Activated CD4-positive, alpha-beta T cell treated with anti-CD3 and anti-CD28 coated beads for 1 hour (primary cell): ENCODE measurements at places on chromosomes 12 and 14.

DNA sequence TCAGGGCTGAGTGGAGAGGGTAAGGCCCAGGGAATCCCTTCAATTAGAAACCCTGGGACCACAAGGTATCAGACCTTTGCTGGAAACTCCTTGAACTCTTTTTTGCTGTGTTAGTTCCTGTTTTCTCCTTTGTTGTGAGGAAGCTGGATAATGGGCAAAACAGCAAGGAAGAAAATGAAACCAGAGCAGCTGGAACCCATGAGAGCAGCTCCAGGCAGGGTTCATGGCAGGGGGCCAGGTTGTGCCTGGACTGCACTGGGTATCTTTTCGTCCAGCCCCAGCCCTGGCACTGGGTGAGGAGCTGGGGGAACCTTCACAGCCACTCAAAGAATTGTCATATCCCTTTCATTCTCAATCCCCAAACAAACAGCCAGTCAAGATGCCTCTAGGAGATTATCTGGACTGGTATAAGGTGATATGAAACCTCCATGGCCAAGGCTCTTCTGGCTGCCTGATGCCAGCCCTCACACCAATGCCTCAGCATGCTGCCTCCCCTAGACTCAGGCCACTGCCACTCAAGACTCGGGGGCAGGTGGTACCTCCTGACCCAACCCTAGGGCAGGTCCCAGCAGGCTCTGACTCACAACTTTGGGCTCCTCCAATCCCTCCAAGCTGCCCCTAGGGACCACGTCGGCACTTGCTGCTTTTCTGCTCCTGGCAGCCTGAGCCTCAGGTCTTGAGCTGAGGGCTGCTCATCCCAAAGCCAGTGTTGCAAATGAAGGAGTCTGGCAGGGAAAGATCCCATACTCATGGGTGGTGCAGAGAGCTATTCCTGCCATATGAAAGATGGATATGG is 16.5 kb downstream of the FAM186B start:
- DNase-seq = no peak

GRCh38 chr14:61525293-61526011 is 169.9 kb upstream of the HIF1A start:
- peak; percentile 29 for DNase-seq

DNA sequence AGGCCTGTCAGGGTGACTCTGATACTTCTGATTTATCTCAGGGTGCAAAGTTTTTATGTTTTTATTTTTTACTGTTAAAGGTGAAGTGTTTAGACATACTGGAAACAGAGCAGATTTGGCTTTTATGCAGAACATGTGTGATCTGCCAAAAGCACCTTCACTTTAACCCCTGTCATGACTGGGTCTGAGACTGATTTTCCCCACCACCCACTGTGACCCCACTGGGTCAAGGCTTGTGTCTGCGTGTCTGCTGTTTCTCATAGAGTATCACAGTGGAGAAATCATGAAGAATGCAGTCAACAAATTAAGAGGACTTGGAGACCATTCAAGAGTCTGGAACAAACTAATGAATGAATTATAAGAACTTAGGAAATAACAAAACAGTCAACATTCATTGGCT is 131.2 kb downstream of the SPTSSA start:
- DNase-seq = no peak

DNA sequence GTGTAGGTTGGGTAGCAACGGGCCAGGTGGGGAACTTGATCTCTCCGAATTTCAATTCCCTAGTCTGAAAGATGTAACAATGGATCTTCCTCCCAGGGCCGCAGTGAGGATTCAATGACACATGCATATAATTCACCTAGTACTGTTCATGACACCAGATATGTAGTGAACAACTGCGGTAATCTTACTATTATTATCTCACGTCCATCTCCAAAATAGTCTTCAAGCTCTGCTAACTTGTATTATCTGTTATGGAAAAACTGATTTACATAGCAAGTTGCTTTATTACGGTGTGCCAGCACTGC is 26.4 kb downstream of the MOK start:
- DNase-seq = no peak

- DNase-seq = no peak
These were observed 402.6 kb downstream of the RAD51B start for GRCh38 chr14:68222154-68222553.

- DNase-seq = no peak
These were observed 376.9 kb downstream of the GALC start for GRCh38 chr14:87615822-87616679.

DNA sequence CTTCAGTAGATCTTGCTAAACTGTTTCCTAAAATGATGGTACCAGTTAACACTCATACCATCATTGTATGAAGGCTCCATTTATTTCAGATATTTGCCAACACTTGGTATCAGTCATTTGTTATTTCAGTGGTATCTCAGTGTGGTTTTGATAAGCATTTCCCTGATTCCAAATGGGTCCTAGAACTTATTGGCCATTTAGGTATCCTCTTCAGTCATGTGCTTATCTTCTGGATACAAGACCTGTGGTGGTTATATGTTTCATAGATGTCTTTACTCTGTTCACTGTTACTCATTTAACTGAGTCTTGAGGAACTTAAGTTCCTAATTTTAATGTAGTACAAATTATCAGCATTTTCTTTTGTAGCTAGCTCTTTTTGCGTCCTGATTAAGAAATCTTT is 13.5 kb downstream of the SINHCAF start:
- DNase-seq = no peak

GRCh38 chr12:114943601-114944000 is 259.6 kb upstream of the TBX3 start:
- no peak for DNase-seq

DNA sequence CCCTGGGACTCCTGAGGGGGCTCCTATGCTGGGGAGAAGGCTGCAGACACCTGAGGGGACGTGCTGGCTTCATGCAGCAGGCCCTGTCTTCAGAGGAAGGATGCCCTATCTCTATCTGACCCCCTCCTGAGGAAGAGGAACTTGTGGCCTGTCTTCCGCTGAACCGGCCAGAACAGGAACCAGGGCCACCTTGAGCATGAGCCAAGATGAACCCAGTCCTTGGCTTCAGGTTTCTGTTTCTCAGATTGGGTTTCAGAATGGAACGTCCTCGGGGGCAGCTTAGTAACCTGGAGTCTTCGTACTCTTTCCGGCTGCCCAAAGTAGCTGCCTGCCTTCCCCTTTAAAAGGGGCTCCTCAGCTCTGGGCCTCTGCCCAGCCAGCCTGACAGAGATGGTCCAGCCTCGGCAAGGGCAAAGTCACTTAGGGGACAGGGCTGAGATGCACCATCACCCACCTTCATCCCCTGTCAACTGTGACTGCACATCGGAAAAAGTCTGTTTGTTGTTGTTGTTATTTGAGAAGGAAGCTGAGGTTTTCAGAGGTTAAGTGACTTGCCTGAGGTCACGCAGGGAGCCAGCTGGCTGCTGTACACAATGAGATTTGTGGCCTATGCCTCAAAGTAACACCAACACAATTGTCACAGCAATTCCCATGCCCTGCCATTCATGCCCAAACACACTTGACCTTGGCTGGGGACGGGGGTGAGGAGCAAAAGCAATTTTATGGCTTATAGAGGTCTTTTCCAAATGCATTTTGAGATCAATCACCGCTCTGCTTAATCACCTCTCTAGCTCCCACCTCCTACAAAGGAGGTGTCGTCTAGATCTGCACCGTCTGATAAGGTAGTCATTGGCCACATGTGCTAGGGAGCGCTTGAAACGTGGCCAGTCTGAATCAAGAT is 13.4 kb downstream of the ASB2 start:
- no peak for DNase-seq

- no peak for DNase-seq
These were observed 111.0 kb downstream of the BBS10 start for GRCh38 chr12:76237086-76237701.

GRCh38 chr14:91229743-91230200 is 14.7 kb downstream of the GPR68 start:
- DNase-seq = no peak

DNA sequence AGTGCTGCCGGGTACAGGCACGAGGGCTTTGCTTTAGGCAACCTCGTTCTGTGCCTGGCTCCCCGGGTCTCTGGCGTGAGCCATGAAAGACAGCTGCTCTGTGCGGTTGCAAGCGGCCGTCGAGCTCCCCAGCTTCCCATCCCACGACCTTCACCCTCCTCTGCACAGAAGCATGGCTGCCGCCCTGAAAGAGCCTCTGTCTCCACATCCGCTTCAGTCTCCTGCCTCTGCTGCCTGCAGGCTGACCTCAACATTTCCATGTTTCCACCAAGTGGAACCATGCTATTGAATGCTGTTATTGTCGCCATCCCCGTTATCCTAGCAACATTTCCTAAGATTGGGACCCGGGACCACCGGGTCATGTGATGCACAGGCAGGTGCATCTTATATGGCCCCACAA is 57.1 kb downstream of the KDM2B start:
- DNase-seq = no peak

GRCh38 chr12:102426599-102427542 is 53.5 kb downstream of the IGF1 start:
- no peak for DNase-seq

DNA sequence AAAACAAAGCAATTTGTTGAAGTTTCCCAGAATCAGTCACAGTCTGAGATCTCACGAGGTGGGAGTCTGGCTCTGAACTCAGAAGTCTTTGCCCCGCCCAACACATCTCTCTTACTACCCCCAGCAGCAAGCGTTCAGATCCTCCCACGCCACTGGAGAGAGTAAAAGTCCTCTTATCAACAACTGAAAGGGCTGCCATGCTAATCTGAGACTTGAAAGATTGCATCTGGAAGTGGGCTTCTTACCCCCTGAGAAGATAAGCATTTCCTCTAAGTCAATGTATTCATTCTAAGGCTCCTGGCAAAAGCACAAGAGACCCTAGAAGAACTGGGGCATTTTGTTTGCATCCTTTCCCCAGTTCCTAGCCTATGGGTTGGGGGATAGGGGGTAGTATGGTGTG is 34.1 kb upstream of the STON2 start:
- no peak for DNase-seq

DNA sequence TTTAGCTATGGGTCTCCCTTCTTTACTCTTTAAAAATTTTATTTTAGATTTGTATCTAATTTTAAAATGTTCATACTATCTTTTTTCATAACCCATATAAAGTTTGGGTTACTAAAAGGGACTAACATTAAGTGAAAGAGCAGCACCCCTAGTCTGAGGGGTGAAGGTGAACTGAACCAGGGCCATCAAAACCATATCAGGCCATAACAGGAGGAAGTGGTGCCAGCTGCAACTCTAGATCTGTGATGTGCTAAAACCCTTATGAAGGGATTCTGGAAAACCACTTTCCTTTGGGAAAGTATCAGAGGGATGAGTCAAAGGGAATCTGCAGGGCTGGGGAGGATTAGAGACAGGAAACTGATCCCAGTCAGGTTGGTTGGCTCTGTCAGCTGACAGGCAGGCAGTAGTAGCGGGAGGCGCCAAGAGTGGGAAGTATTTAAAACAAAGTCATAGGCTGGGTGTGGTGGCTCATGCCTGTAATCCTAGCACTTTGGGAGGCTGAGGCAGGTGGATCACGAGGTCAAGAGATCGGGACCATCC is 162.5 kb downstream of the PPM1H start:
- DNase-seq = no peak

- DNase-seq = no peak
These were observed 39.0 kb downstream of the ACTN1 start for GRCh38 chr14:68939893-68940613.

- no peak for DNase-seq
These were observed 28.8 kb downstream of the HECTD4 start for GRCh38 chr12:112353393-112353792.

- no peak for DNase-seq
These were observed at the start of gene SLC24A4 for GRCh38 chr14:92323011-92323915. Gene SLC24A4 (plus strand): TSS chr14:92323165. CDS start chr14:92323831, 666 bp downstream.

- DNase-seq = no peak
These were observed 26.7 kb upstream of the LRTM2 start for GRCh38 chr12:1793426-1794210.

DNA sequence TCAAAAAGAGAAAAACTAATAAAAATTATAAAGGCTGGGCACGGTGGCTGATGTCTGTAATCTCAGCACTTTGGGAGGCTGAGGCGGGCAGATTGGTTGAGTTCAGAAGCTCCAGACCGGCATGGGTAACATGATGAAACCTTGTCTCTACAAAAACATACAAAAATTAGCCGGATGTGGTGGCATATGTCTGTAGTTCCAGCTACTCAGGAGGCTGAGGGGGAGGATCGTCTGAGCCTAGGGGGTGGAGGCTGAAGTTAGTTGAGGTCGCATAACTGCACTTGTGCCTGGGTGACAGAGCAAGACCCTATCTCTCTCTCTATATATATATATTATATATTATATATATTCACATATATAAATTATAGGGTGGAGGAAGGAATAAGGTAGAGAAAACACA is 32.5 kb upstream of the ANO2 start:
- no peak for DNase-seq

GRCh38 chr12:3129301-3130056 is 52.3 kb downstream of the TSPAN9 start:
- no peak for DNase-seq

- no peak for DNase-seq
These were observed 291.4 kb downstream of the NAV3 start for GRCh38 chr12:78121969-78122610.

- DNase-seq = no peak
These were observed 114.4 kb downstream of the SPTSSA start for GRCh38 chr14:34347683-34348082.

DNA sequence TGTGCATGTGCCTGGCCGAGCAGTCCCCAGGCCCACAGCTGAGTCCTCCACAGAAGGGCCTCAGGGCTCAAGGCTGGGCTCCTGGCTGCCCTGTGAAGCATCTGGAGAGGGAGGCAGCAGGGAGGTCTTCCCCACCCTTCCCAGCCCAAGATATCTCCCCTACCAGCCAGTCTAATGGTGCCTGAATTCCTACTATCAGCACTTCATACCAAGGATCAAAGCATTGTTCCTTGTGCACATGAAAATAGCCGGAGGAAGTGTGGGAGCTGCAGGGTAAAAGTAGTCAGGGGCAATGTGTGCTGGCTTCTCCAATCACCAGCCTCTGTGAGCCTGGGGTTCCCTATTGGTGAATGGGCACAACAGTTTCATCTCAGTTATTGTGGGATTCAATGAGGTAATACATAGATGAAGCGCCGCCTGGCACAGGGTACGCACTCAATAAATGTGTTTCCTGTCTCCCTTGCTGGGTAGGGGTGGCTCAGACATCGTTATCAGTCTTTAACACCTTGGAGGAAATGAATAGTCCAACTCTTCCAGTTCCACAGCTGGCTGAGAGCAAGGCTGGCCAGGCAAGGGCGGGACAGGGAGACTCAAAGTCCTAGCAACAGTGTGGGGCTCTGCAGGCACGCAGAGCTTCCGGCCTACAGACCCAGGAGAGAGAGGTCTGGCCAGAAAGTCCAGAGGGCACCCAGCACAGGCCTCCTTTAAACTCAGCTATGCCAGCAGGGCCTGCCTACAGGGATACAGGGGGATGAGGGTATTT is 39.1 kb upstream of the PNMA1 start:
- DNase-seq = no peak

- no peak for DNase-seq
These were observed 782.5 kb downstream of the C12orf50 start for GRCh38 chr12:87246726-87247125.

DNA sequence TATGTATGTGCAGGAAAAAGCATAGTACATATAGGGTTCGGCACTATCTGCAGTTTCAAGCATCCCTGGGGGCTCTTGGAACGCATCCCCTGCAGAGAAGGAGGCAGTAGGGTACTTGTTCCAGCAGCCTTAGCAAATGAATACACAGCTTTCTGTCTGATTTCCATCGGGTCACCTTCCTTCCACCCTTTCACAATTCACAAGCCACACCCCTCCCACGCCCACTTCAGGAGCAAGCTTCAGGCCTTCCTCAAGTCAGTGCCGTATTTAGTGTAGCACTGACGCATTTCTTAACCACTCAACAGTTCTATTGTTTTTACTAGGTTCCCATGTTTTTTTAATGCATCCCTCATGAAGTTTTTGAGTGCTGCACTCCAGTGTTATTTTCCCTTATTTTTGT is 64.2 kb downstream of the CLMN start:
- no peak for DNase-seq

- DNase-seq = no peak
These were observed 4.3 kb upstream of the MMP19 start for GRCh38 chr12:55847033-55847432.
